ENCODE measurements at places on chromosomes 13 and 19. TPM values are rescaled to one million over a fixed set of nuclear protein-coding genes. Genes with fewer than 3 reads are reported as not detected.
A peak's percentile ranks its signal among the peaks of the same experiment; 100 is the strongest.

- H3K27ac ChIP-seq, result no peak within 1 kb of the TSS
- no peaks in the 10 kb centered on the region for H3K4me1 ChIP-seq
- no peaks in the 10 kb centered on the region for H3K36me3 ChIP-seq
- no peaks in the 10 kb centered on the region for H3K27me3 ChIP-seq
These were observed at the start of gene IZUMO2 for GRCh38 chr19:50162988-50163387. IZUMO2 (minus strand) TSS chr19:50163281; CDS start chr19:50163194, 87 bp downstream.

GRCh38 chr19:28330831-28331230, 882.1 kb downstream of the UQCRFS1 start:
- no peaks in the 10 kb centered on the region for H3K36me3 ChIP-seq
- no peaks in the 10 kb centered on the region for H3K27me3 ChIP-seq
- H3K4me3 ChIP-seq, result no peak overlapping the region
- H3K27ac ChIP-seq, result no peak overlapping the region

DNA sequence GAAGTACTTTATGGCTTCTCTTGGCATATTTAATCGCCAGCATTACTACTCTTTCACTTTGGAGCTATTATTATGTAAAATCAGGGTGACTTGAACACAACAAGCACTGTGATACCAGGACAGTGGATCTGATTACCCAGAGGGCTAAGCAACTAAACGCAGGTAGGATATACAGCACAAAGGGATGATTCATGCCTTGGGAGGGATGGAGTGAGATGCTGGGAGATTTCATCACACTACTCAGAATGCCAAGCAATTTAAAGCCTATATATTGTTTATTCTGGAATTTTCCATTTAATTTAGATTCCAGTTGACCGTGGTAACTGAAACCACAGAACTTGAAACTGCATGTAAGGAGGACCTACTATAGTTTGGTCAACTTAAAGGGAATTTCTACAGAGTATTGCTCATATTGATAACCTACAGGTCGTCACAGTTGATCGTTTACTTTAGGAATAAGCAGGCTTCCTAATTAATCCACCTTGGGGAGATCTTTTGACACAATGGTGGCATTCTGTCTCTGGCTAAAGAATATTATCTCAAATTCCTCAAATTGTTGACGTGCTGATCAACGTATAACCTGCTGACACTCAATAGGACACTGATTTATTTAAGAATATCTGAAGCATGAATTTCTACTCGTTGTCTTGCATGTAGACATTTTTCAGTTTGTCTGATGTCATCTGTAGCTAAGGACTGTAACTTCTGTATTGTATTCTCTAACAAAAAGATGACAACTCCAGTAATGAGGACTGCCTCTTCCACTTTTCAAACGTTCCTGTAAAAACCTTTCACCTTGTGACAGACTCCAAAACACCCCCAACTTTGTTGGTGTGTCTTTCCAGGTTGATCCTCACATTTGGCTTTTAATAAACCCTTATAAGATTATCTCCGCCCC, 254.2 kb downstream of the GPC5 start:
- no peaks in the 10 kb centered on the region for H3K27me3 ChIP-seq
- no peaks in the 10 kb centered on the region for H3K4me1 ChIP-seq
- H3K36me3 ChIP-seq, result no peaks in the 10 kb centered on the region

DNA sequence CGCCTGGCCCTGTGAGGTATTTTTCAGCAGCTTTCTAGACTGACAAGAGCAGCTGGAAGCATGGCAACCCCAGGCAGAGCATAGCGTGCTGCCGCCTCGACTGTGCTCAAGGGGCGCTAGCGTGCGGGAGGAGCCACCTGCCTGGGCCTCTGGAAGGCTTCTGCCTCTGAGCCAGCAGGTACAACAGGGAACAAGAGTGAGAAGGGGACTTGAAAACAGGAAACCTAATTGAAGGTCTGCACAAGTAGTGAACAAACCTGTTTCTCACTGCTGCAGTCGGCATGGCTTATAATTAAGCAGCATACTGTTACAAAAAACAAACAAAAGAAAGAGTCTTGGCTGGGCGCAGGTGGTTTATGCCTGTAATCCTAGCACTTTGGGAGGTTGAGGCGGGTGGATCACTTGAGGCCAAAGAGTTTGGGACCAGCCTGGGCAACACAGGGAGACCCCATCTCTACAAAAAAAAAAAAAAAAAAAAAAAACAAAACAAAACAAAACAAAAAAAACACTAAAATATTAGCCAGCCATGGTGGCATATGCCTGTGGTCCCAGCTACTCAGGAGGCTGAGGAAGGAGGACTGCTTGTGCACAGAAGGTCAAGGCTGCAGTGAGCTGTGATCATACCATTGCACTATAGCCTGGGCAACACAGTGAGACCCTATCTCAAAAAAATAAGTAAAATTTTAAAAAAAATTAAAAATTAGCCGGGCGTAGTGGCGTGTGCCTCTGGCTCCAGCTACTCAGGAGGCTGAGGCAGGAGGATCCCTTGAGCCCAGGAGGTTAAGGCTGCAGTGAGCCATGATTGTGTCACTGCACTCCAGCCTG, 12.6 kb upstream of the GARRE1 start:
- H3K4me3 ChIP-seq, result no peak overlapping the region
- no peak overlapping the region for H3K27ac ChIP-seq
- peaks cover 13% of the 10 kb centered on the region for H3K4me1 ChIP-seq
- H3K36me3 ChIP-seq, result no peaks in the 10 kb centered on the region

- no peak overlapping the region for H3K4me3 ChIP-seq
- peak; percentile 53 for DNase-seq
- peak overlapping the region; percentile 36 for H3K27ac ChIP-seq
- no peaks in the 10 kb centered on the region for H3K36me3 ChIP-seq
These were observed 213.7 kb downstream of the RFC3 start for GRCh38 chr13:34031610-34032009.

- no peak overlapping the region for H3K4me3 ChIP-seq
- no peaks in the 10 kb centered on the region for H3K36me3 ChIP-seq
- no peak overlapping the region for H3K27ac ChIP-seq
- DNase-seq, result no peak
- no peaks in the 10 kb centered on the region for H3K4me1 ChIP-seq
These were observed 540.4 kb upstream of the NBEA start for GRCh38 chr13:34401696-34402095.

METTL21C gene
- not detected for total RNA-seq

SPIB gene
- not detected for total RNA-seq

TNFSF13B gene
- total RNA-seq, result not detected

PSG3 gene
- total RNA-seq, result not detected

TYROBP gene
- not detected for total RNA-seq

FPR1 gene
- not detected for total RNA-seq

SIGLEC14 gene
- 0.09 TPM for total RNA-seq
